ENCODE measurements at places on chromosomes 13 and 19.

DNA sequence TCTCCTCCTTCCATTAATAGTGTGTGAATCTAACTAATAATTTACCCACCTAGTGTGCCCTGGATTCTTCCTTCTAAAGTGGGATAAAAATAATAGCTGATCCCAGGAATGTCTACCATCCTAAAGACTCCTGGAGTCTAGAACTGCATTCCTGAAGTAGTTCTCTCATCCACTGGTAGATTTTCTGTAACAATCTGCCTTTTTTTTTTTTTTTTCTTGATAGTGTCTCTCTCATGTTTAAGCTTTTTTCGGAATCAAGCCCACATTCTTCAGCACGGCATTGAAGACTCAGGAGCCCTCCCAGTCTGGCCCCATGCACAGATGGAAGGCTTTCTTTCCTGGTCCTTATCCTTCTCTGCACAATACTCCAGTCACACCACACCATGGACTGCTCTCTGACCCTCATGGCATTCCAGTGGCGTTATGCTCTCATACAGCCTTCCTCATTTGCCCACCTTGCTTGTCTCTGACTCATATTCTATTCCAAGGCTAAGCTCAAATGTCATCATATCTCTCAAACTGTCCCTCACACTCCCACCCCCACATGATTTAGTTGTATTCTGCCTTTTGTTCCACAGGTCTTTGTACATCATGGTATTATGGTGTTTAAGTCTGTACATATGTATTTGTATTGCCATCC is 68.7 kb upstream of the FRY start:
- peaks cover 13% of the 10 kb centered on the region for H3K27me3 ChIP-seq
- no peak overlapping the region for H3K4me3 ChIP-seq
- no peaks in the 10 kb centered on the region for H3K4me1 ChIP-seq
- no peaks in the 10 kb centered on the region for H3K36me3 ChIP-seq

DNA sequence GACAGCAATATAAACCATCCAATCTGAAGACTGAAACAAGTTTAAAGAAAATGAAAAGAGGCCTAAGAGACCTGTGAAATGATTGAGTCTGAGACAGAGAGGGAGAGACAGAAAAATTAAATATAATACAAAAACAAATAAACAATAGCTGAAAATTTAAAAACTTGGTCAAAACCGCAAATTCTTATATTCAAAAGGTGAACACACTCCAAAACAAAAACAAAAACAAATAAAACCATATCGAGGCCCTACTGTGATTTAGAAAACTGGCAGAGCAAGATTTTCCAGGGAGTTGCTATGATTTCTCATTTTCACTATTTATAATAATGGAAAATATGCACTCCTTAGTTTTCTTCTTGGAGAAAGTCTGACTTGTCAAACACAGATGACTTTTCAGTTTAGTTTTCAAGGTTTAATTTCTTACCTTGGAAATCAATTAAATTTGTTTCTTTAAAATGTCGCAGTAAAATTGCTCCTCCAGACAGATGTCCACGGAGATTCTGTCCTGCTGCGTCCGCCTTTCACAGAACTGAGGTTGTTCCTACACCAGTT is 1420.3 kb downstream of the UQCRFS1 start:
- peak overlapping the region; percentile 90 for H3K4me3 ChIP-seq
- no peaks in the 10 kb centered on the region for H3K27me3 ChIP-seq
- H3K36me3 ChIP-seq, result peaks cover 14% of the 10 kb centered on the region
- H3K27ac ChIP-seq, result peak overlapping the region; percentile 84
- DNase-seq, result no peak

- H3K4me1 ChIP-seq, result no peaks in the 10 kb centered on the region
- no peak overlapping the region for H3K4me3 ChIP-seq
- no peak overlapping the region for H3K27ac ChIP-seq
- no peaks in the 10 kb centered on the region for H3K36me3 ChIP-seq
- peaks cover 4% of the 10 kb centered on the region for H3K27me3 ChIP-seq
Measured at GRCh38 chr13:110438776-110439175, 122.7 kb downstream of the RAB20 start.

- H3K36me3 ChIP-seq, result peaks cover 3% of the 10 kb centered on the region
- no peak overlapping the region for H3K27ac ChIP-seq
- peaks cover 17% of the 10 kb centered on the region for H3K4me1 ChIP-seq
- DNase-seq, result no peak
- no peak overlapping the region for H3K4me3 ChIP-seq
Measured at GRCh38 chr19:37987356-37988332, 80.6 kb downstream of the SIPA1L3 start.

- no peaks in the 10 kb centered on the region for H3K27me3 ChIP-seq
- H3K4me3 ChIP-seq, result no peak overlapping the region
- no peak overlapping the region for H3K27ac ChIP-seq
- no peaks in the 10 kb centered on the region for H3K36me3 ChIP-seq
- peaks cover 4% of the 10 kb centered on the region for H3K4me1 ChIP-seq
Measured at GRCh38 chr13:75800545-75800944, 164.4 kb downstream of the LMO7 start.

GRCh38 chr13:76641056-76641455 is 245.1 kb downstream of the KCTD12 start:
- no peak overlapping the region for H3K27ac ChIP-seq
- peaks cover 4% of the 10 kb centered on the region for H3K36me3 ChIP-seq
- no peaks in the 10 kb centered on the region for H3K4me1 ChIP-seq
- no peaks in the 10 kb centered on the region for H3K27me3 ChIP-seq
- no peak overlapping the region for H3K4me3 ChIP-seq

GRCh38 chr19:11203194-11204075 is 6.1 kb upstream of the KANK2 start:
- H3K4me3 ChIP-seq, result no peak overlapping the region
- peaks cover 5% of the 10 kb centered on the region for H3K4me1 ChIP-seq
- H3K27me3 ChIP-seq, result peaks cover 6% of the 10 kb centered on the region
- H3K36me3 ChIP-seq, result no peaks in the 10 kb centered on the region
- DNase-seq, result no peak
- no peak overlapping the region for H3K27ac ChIP-seq

DNA sequence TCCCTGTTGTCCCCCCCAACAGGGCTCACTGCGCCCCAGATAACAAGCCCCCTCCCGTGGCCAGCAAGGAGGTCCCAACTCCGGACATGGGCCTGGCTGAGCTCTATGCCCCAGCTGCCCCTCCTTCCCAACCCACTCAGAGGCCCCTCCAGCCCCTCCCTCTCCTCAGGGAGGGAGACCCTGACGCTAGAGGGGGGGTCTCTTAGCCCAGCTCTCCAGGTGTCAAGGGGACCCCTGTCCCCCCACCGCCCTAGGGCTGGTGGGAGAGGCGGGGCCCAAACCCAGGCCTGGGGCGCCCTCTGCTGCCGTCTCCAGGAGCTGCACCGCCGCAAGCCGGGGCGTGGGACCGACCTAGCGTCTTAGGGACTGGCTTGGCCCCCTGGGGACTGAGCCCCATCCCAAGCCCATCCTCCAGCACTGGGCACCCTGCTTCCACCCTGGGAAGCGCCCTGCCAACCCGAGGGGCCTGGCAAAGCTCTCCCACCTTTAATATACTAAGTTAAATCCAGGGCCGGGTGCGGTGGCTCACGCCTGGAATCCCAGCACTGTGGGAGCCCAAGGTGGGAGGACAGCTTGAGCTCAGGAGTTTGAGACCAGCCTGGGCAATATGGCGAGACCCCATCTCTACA is 1.4 kb downstream of the GRIN3B start:
- DNase-seq, result peak; percentile 74
- H3K4me3 ChIP-seq, result peak overlapping the region; percentile 59
- H3K27me3 ChIP-seq, result peaks cover 40% of the 10 kb centered on the region
- H3K27ac ChIP-seq, result no peak overlapping the region

- DNase-seq, result no peak
- H3K4me1 ChIP-seq, result peaks cover 1% of the 10 kb centered on the region
- H3K27ac ChIP-seq, result no peak within 1 kb of the TSS
- no peak within 1 kb of the TSS for H3K4me3 ChIP-seq
Measured at GRCh38 chr19:13506471-13506820, at the start of gene CACNA1A. Gene CACNA1A (minus strand): TSS chr19:13506479. CDS start chr19:13506224, 255 bp downstream.

DNA sequence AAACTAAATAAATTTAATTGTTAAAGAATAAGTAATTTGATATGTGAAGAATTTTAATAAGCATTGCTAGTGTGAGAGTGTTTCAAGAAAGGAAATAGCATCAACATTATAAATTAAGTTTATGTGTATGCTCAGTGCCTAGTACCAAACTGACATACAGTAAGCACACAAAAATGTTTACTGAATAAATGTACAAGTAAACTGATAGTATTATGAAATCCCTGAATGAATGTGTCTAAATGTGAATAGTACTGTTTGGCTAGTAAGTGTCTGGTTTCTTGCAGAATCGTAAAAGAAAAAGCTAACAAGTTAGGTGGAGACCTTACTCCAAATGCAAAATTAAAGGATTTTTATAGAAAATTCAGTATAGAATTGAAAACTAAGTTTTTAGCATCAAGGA is 233.6 kb downstream of the PCDH9 start:
- no peaks in the 10 kb centered on the region for H3K27me3 ChIP-seq
- DNase-seq, result no peak
- H3K4me3 ChIP-seq, result no peak overlapping the region
- H3K4me1 ChIP-seq, result no peaks in the 10 kb centered on the region

DNA sequence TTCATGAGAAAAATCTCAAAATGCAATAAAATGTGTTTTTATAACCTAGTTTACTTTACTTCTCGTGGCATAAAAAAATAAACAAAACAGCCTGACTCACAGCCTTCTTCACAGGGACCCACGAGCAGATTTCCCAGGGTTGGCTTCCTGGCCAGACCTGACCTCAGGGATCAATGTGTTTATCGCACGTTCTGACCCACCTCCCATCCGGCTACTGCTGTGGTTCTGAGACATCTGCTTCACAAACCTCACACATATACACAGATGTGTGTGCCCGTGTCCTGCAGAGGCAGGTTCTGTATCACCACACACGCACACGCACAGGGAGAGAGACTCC is 118.3 kb downstream of the COL4A2 start:
- H3K4me1 ChIP-seq, result peaks cover 7% of the 10 kb centered on the region
- H3K36me3 ChIP-seq, result no peaks in the 10 kb centered on the region
- no peak overlapping the region for H3K27ac ChIP-seq
- no peak for DNase-seq
- H3K27me3 ChIP-seq, result peaks cover 54% of the 10 kb centered on the region
- no peak overlapping the region for H3K4me3 ChIP-seq
